ENCODE measurements at places on chromosomes 2 and 18. TPM values are rescaled to one million over a fixed set of nuclear protein-coding genes. Genes with fewer than 3 reads are reported as not detected.
A peak's percentile ranks its signal among the peaks of the same experiment; 100 is the strongest.

- DNase-seq: no peak
These were observed 71.9 kb upstream of the NFU1 start for GRCh38 chr2:69509011-69509749.

- DNase-seq: no peak
These were observed 47.3 kb upstream of the SNTG2 start for GRCh38 chr2:903223-903900.

DNA sequence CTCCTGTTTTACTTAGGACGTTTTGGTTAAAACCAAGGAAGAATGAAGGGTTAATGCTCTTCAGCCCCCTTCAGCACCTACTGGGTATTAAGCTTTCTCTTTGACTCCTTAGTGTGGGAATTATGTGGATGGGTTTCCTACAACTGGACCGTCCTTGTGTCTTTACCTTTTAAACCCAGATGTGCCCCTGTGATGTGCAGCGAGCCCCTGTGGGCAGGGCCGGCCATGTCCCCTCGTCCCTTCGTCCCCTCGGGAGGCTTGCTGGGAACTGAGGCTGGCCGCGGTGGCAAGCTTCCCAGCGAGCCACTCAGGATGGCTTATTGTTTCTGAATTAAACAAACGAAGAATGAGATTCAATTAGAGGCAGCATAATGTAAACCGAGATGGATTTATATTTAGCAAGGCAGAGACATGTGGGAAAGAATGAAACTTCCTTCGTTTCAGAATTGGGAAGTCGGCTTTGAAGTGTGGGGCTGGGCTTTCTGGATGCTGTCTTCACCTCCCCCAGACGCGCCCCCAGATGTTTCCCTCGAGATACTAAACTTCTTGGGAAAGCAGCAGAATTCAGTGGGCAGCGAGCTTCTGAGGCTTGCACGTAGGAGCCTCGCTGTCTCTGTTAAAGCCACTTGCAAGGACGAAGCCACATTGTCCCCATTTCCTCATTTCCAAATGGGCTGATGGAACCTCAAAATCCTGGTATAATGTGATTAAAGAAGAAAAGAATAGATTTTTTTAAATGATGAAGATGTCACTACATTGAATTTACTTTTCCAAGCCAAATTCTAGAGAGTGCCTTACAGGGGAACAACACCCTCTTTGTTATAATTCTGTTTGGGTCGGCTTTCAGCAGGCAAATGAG, 146.0 kb downstream of the VAPA start:
- DNase-seq: no peak

GRCh38 chr2:100944617-100945432, 57.3 kb upstream of the RPL31 start:
- DNase-seq: no peak

DNA sequence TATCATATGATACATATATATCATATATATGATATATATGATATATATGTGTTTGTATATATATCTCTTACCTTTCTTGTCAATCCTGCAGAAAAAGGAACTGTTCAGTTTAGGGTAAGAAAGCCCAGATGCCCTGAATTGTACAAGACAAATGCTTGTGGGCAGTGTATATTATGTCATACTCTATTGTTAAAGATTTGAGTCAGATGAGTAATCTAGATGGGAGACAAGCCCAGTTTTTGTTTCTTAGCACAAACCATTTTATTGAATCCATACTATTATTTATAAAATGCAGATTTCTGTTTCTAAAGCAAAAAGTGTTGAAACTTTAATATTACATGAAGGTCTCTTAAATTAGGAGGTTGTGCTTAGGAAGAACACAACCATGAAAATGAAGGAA, 90.6 kb downstream of the VRK2 start:
- no peak for DNase-seq

GRCh38 chr2:20438334-20439192, 8.3 kb upstream of the RHOB start:
- no peak for DNase-seq

- DNase-seq: no peak
These were observed 98.0 kb downstream of the TMEM185B start for GRCh38 chr2:120125195-120125594.

DNA sequence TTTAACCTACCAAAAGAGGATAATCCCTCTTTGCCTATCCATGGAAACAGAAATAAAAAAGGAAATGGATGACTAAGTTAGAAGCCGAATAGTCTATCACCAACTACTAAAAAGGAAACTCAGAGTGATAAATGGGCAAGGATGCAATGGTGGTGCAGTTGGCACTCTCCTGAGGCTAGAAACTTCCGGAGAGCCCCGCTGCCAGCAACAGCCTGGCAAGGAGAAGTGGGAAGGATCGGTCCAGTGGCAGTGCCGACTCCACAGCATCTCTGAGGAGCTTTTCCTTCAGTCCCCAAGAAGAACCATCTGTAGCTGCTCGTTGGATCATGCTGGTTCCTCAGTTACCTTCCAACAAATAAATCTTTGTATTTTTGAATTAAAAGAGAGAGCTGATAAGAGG, 74.7 kb downstream of the DPP4 start:
- no peak for DNase-seq

DNA sequence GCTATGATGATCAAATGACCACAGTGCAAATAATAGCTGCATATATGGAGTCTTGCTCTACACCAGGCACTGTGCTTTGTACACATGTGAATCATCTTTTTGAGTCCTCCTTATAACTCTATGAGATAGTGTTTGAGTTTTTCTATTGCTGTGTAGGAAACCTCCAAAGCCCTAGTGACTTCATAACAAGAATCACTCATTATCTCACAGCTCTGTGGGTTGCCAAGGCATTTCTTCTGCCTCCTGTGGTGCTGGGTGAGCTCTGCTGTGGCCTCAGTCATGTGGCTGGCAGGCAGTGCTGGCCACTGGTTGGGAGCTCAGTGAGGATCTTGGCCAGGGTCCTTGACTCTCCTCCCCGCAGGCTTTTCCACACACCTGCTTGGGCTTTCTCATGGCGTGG, 153.4 kb downstream of the CAPN13 start:
- DNase-seq: no peak

DNA sequence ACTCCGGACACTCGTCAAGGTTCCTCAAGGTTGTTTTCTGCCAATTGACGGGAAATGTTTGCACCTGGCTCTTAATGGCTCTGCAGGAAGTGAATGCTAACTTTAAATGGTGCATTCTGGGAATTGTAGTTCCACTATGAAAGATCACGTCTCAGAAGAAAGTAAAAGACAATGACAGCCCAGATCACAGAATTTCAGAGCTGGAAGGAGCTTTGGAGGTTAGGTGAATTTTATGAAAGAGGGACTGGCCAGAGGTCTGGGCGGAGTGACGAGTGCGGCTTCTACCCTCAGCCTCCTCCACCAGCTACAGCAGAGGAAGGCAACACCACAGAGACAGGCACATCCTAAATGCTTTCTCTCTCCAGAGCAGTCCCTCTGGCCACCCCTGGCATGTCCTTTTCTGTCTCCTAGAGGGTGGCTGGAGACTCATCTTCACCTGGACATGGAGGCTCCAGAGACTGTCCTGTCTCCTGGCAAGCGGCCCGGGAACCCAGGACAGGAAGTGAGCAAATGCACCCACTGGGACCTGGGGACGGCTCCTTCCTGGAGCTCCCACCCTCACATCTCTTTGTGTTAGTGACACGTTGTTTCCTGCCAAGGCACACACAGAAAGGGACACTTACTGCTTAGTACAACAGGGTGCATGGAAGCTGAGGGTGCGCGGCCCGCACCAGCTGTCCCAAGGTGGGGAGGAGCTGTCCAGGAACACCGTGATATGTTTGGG, 19.4 kb downstream of the THAP4 start:
- no peak for DNase-seq

- no peak for DNase-seq
These were observed 3.7 kb downstream of the EEF1B2 start for GRCh38 chr2:206163251-206163880.

GRCh38 chr2:191247381-191248057, 2.3 kb downstream of the MYO1B start:
- peak; percentile 71 for DNase-seq

DNA sequence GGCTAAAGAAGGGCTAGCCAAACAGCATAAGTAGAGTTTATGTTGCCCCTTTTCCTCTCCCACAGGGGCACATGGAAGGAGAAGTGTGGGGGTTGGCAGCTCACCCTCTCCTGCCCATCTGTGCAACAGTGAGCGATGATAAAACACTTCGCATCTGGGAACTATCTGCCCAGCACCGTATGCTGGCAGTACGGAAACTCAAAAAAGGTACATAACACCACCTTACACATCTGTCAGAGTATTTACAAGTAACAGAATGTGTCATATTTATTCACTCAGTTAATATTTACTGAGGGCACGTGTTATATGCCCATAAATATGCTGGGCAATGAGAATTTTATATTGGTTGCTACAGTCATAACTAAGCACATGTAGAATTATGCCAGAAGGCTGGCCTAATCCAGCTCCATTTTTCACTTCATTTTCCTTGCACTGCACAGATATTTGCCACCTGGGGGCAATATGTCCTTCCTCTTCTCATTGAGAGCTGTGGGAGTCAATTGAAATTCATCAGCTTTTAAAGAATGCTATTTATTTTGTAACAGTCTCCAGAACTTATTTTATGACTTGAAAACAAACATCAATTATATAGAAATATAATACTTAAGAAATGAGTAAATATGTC, 150.6 kb downstream of the RTN4 start:
- no peak for DNase-seq

DNA sequence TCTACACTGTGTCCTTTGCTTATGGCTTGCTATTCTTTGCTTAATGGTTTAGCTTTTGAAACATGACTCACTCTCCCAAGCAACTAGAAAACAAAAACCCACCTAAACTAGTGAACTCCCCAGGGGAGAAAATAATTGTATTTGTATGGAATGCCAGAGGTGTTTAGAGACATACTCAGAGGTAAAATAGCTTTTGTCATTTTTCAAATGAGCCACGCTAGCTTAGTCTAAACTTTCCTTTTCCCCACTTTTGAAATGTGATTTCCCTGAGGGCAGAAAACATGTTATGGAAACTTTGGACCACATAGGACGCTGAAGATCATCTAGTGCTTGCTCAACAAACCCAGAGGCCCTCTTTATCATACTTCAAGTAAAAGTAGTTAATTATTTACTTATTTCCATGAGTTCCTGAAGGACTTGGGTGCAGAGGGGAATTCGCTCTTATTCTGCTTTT, 16.5 kb upstream of the CYTIP start:
- DNase-seq: no peak

- DNase-seq: no peak
These were observed 9.5 kb upstream of the MYL1 start for GRCh38 chr2:210324458-210324857.

- no peak for DNase-seq
These were observed 431.8 kb upstream of the SPHKAP start for GRCh38 chr2:228613133-228613850.

DNA sequence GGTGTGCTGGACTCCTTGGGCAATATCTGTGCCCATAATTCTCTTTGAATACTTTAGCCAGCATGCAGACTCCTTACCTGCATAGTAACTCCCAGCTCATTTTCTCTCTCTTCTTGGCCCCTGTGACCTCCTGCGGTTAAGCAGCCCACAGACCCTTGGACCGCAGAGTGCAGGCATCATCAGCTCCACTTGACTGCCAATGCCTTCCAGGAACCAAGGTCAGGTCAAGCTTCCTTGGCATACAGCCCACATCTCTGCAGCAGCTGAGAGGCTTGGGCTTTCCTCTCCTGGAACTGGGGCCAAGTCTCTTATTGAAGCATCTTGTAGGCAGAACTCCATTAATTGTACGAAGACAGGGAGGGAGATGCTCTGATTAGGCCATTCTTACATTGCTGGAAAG, 130.1 kb upstream of the PIEZO2 start:
- no peak for DNase-seq

DNA sequence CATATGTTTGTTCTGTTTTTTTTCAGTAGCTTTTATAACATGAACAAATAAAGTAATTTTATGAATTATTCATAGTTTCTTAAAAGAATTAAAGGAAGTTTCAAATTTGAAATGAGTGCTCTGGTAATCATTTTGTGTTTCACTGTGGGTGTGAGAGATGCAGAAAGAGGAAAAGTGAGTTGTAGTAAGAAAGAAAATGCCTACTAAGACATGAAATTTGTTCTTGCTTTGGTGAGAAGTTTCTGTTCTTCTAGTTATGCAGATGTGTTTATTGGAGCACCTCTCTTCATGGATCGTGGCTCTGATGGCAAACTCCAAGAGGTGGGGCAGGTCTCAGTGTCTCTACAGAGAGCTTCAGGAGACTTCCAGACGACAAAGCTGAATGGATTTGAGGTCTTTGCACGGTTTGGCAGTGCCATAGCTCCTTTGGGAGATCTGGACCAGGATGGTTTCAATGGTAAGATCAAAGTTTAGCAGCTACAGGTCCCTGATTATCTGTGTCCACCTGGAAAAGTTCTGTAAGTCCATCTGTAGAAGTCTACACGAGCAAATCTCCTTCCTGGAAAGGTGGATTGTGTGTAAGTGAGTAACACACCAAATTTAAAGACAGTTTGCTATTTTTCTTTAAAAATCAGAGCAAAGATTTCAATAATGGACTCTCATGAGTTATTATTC, 51.4 kb downstream of the ITGAV start:
- DNase-seq: no peak

- no peak for DNase-seq
These were observed 58.9 kb downstream of the ANKMY1 start for GRCh38 chr2:240498958-240499260.

LDLRAD4 gene
- not detected for polyA plus RNA-seq

UGT1A8 gene
- 0.41 TPM for polyA plus RNA-seq

ITGA4 gene
- 4.7 TPM for polyA plus RNA-seq

SERPINB3 gene
- 3.8 TPM for polyA plus RNA-seq

ZNF521 gene
- 0.07 TPM for polyA plus RNA-seq

IL1RL1 gene
- 1.3 TPM for polyA plus RNA-seq

DES gene
- polyA plus RNA-seq: not detected

MAP2 gene
- polyA plus RNA-seq: 11.9 TPM

SKOR2 gene
- polyA plus RNA-seq: not detected

EVX2 gene
- polyA plus RNA-seq: not detected

CCDC102B gene
- 0.25 TPM for polyA plus RNA-seq

MAP4K4 gene
- 46.6 TPM for polyA plus RNA-seq
